ENCODE measurements at places on chromosomes 11 and 22.

GRCh38 chr11:114678125-114679036, at the start of gene NXPE2:
Gene NXPE2, plus strand, starts transcription at chr11:114678527. Its CDS starts 49 bp downstream, at chr11:114678576.
- peak; percentile 30 for DNase-seq

DNA sequence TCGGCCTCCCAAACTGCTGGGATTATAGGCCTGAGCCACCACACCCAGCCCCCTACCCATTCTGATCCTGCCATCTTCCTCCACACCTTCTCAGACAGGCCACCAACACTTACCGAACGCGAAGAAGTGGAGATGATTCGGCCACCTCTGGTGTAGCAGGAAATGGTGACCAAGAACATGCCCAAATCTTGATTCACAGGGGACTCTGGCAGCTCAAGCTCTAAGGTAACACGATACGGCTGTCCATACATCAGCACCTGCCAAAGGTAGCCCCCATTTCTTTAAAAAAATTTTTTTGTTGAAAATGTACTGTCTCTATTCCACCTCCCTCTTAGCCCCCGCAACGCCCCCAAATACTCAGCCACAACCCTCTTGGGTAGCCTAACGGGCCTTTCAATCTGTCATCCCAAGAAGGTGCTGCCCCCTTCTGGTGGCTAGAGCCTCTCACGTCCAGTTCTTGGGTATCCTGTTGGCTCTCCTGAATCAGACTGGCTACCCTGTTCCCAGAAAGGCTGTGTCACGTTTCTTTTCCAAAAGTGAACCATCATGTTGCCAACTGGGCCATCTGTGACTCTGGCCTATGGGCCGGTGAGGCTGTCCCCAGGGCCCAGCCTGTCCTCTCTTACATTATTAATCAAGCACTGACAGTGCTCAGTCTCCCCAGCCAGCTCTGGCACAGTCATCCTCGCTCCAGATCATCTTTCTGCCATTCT, 5.3 kb upstream of the LRRN4CL start:
- DNase-seq, result peak; percentile 79

DNA sequence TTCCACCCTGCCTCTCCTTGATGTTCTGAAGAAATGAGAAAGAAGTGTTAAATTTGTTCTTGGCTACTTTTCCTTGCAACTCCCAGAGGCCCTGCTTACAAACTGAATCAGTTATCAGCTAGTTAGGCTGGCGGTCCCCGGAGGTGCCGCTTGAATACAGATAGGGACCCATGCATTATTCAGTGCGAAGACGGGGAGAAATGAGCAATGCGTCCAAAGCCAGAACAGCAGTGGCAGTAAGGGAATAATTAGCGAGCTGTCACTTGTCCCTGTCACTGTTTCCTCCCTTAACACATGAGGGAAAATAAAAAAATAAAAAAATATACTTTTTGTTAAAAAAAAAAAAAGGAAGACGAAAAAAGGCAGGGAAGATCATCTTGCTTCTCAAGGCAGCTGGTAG, 528.1 kb downstream of the MN1 start:
- no peak for DNase-seq

- DNase-seq, result no peak
Observed at GRCh38 chr11:72595292-72595684, 78.9 kb downstream of the PDE2A start.

- peak; percentile 9 for DNase-seq
Observed at GRCh38 chr11:11620921-11621572, 758 bp downstream of the GALNT18 start.

DNA sequence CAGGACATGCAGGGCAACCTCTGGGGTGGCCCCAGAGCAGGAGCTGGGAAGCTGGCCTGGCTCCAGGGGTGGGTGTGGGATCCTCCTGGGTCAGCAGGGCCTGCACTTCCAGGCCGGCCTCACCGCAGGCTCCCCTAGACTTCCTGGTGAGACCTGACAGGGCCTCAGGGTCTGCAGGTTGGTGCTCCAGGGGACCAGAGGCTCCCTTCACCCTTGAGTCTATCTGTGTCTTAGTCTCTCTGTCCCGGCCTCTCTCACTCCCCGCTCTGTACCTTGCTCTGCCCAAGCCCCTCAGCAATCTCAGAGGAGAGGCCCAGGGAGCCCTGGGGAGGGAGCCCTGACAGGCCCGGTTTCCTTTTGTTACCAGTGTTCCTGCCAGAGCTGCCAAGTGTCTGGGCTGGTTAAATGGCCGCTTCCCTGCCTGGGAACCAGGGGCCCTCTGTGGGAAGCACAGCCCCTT, 13.9 kb downstream of the CD82 start:
- DNase-seq, result no peak

DNA sequence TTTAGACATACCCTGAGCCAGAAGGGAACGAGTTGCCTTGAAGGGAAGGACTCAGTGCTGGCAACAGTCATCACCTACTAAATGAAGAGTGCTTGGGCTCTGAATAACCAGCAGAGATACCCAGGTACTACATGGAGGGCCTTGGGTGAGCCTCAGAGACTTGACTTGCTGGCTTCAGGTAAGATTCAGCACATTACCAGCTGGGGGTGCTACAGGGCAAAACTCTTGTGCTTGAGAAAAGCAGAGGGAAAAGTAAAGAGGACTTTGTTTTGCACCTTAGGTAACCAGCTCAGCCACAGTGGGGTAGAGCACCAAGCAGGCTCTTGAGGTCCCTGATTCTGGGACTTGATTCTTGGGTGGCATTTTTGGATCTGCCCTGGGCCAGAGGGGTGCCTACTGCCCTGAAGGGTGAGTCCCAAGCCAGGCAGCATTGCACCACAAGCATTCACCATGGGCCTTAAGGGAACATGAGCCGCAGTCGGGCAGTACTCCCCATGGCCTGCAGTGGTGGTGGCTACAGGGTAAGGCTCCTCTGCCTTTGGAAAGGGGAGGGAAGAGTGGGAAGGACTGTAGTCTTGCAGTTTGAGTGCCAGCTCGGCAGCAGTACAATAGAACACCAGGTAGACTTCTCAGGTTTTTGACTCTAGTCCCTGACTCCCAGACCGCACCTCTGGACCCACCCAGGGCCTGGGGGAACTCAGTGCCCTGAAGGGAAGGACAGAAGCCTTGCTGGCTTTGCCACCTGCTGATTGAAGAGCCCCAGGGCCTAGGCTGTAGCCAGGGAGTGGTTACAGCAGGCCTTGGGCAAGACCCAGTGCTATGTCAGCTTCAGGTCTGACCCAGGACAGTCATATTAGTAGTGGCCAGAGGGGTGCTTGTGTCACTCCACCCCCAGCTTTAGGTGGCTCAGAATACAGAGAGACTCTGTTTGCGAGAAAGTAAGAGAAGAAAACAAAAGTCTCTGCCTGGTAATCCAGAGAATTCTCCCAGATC, 22.7 kb upstream of the PLEKHA7 start:
- DNase-seq, result no peak

GRCh38 chr11:112292785-112293407, 32.2 kb upstream of the PLET1 start:
- peak; percentile 96 for DNase-seq

DNA sequence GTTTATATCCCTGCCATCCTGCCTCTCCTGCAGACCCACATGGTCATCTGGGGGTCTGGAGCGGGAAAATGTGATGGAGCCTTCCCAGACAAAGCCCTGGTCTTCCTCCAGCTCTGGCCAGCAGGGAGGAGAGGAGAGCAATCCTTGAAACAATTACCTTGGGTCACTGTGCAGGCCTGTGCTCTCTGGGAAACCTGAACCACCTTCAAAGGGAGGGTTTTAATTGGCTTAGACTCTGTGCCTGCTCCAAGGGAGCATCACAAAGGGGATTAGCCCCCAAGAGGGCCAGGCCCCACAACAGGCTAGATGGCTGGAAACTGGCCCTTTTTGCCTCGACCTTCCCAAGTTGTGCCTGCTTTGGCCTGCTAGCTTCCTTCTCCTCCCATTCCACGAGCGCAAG, 351.9 kb downstream of the TENM4 start:
- DNase-seq, result no peak

- DNase-seq, result no peak
Observed at GRCh38 chr22:42425337-42425988, 6.7 kb downstream of the NFAM1 start.

GRCh38 chr11:5123802-5124521, 14.2 kb downstream of the OR52A5 start:
- peak; percentile 73 for DNase-seq

GRCh38 chr22:23106344-23106743, 35.4 kb downstream of the RSPH14 start:
- DNase-seq, result no peak

GRCh38 chr11:61297746-61298145, 2.6 kb upstream of the VWCE start:
- peak; percentile 81 for DNase-seq

- DNase-seq, result peak; percentile 29
Observed at GRCh38 chr11:94457118-94458029, 36.3 kb downstream of the MRE11 start.

DNA sequence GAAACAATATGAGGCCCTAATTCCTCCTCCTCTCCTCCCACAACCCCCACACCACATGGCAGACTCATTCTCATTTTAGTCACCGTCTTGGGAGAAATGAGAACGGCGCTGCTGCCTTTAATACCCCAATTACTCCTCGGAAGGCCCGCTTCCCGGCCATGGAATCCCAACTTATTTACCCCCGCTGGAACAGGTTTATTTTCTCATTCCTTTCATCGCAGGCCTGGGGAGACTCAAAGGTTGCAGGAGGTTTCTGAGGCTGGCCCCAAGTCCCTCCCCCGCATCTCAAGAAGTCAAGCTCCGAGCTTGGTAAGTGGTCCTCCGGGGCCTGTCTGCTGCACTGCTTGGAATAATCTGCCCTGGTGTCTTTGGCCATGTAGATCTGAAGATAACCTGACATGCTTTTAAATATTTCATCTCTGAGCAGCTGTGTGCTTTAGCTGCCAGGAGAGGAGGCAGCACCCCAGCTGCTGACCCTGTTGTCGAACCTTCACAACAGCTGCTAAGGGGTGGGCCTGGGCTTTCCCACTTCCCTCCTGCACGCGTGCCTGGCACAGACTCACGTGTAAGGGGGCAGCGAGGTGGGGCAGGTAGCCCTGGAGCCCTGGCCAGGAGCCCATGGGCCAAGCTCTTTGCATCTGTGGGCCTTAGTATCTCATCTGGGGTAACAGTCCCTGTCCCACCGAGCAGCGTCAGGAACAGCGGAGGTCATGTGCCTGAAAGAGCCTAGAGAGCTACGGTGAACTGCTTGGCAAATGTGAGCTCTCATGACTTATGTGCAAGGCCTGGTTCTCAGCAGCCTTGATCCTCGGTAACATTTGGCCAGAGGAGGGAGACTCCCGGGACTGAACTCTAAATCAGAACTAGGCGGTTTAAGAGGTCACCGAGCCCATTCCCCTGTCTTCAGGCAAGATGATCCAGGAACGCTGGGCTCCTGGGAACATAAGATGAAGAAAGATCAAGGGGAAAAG, 164.6 kb downstream of the ST3GAL4 start:
- no peak for DNase-seq

- DNase-seq, result no peak
Observed at GRCh38 chr11:1099519-1100355, 25.1 kb downstream of the MUC2 start.

DNA sequence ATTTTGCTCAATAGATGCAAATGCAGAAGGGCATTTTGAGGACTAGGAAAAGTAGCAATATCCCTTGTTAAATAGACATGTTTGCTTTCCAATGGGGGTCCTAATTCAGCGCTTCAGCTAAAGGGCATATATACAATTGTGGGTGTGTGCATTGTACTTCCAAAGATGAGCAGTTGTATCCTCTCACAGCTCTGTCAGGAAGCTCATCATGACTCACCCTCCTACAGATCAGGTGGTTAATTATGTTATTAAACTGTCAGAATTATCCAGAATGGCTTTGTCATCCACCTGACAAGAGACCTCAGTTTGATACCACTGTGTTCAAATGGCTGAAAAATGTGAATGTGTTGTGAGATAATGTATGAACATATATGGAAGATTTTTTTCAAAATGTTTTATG, 252.2 kb upstream of the MTNR1B start:
- DNase-seq, result no peak

- DNase-seq, result no peak
Observed at GRCh38 chr11:704781-705645, 1.0 kb upstream of the EPS8L2 start.

DNA sequence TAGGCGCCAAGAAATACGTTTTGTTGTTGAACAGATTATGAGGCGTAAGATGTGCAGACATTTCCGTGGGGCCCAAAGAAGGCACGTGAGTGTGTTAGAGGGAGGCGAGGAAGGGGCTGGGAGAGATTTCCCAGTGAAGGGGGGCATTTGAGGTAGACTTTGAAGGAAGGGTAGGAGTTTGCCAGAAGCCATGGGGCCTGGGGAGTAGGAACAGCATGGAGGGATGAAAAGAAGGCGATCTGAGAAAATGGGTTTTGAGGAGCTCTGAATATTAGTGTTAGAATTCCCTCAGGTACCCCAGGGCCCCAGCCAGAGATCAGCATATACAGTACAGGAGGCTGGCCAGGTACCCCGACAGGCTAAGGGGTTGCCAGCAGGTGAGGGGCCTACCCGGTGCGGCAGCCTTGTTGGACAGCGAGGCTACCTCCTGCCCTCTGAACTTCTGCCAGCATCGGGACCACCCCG, 414 bp upstream of the MIEF1 start:
- no peak for DNase-seq

DNA sequence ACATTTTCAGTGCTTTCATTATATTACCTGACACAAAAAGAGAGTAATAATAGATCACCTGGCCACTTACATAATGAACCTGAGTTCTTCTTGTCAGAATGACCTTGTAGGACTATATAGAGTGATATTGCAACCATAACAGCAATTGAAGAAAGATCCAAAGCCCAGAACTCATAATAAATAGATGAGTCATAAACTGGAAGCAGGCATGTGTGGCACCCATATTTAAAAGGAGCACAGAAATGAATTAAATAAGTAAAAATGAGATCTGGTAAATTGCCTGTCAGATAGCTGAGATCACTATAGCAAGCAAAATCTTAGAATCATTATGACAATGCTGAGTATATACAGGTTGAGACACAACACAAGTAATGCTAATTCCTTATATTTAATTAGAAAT, 331.8 kb downstream of the AASDHPPT start:
- peak; percentile 43 for DNase-seq

- no peak for DNase-seq
Observed at GRCh38 chr11:134228625-134229024, 4.2 kb downstream of the VPS26B start.

DNA sequence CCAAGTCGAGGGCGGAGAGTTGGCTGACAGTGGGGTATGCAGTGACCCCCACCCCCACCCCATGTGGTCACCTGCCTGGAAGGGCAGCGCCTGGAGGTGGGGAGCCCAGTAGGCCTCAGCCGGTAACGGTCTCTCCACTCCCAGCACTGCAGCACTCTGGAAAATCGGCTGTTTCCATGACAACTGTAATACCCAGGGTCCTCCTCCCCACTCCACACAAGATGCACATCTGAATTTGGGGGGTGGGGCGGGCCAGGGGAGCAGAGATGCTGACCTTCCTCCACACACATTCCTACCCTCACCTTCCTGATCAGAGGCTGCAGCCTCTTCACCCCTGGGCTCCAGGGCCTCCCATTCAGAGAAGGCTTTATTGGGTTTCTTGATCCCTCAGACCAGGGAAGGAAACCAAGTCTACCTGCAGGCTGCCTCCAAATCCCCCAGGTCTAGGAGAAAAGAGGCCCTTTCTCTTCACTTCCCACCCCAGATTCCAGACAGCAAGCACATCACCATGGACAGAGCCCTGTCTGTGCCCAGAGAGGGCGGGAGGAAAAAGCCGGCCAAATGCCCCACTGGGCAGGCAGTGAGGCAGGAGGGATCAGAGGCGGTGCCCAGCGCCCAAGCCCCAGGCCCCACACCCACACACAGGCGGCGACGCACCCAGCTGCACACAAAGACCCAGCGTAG, 46.5 kb downstream of the SLC22A12 start:
- DNase-seq, result no peak
